ENCODE measurements at places on chromosomes 6 and 20. TPM values are rescaled to one million over a fixed set of nuclear protein-coding genes. Genes with fewer than 3 reads are reported as not detected.

DNA sequence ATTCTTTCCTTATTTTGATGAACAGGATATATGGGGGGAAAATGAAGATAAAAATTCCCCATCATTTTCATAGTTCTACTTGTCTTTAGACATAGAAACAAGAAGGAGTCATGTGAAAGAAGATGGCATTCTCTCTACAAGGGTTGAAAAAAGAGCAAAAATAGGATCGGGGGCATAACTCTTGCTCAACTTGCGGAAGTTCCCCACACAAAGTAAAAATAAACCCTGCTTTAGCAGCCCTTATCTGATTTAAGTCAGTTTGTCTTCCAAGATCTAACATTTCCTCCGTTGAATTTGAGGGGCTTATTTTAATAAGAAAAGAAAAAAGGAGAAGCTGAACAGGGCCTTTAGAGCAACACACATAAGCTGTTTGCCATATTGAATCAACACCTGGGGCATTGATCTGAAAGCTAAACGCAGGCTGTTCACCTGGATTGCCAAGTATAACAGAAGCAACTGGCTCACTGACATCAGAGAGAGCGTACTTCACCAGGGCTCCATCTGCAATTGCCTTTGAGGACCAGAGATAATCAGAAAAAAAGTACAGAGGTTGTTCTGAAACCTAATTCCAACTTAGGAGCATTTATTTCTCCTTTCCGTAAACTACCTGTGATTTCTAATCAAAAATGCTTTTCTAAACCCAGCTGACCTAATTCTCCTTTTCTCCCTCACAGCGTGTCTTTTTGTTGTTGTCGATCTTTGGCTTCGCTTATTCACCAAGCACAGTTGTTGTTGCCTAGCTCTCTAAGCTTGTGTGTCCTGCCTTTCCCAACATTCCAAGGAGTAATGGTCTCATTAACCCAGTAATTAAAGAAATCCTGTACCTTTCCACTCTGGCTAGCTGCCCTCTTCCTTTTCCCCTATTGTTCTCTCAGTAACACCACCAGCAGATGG is 568.0 kb downstream of the KIF16B start:
- no peaks in the 10 kb centered on the region for H3K36me3 ChIP-seq
- no peak for DNase-seq
- no peaks in the 10 kb centered on the region for H3K4me1 ChIP-seq
- no peak overlapping the region for H3K27ac ChIP-seq

GRCh38 chr20:59322585-59323454 is 22.4 kb downstream of the EDN3 start:
- no peak overlapping the region for H3K27ac ChIP-seq
- H3K36me3 ChIP-seq: no peaks in the 10 kb centered on the region
- H3K4me1 ChIP-seq: peaks cover 9% of the 10 kb centered on the region

- H3K27ac ChIP-seq: no peak overlapping the region
- no peak overlapping the region for H3K4me3 ChIP-seq
- H3K36me3 ChIP-seq: no peaks in the 10 kb centered on the region
These were observed 5.3 kb downstream of the RIPOR2 start for GRCh38 chr6:24930431-24930871.

DNA sequence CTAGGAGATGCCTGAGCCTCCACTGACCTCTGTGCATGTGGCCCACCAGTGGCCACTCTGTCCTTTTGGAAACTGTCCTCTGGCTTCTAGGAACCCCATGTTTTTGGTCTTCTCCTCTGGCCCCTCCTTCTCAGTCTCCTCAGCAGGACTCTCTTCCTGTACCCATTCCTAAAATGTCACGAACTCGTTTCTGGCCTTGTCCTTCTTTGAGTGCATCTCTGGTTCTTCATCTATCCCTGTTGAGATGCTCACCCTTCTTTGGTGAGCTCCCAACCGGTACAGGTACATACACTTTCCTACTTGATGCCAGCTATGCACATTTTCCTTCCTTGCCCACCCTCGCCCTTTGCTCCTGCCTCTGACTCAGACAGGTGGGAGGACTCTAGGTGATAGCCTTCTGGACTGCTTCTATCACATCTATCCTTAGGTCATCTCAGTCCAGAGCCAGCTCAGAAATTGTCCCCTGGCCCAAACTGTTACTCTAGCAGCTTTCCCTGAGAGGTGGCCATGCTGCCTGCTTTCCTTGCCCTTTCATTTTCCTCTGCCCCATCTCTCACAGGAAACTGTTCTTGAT is 14.8 kb upstream of the NNAT start:
- H3K36me3 ChIP-seq: no peaks in the 10 kb centered on the region
- no peak for DNase-seq
- no peaks in the 10 kb centered on the region for H3K4me1 ChIP-seq

DNA sequence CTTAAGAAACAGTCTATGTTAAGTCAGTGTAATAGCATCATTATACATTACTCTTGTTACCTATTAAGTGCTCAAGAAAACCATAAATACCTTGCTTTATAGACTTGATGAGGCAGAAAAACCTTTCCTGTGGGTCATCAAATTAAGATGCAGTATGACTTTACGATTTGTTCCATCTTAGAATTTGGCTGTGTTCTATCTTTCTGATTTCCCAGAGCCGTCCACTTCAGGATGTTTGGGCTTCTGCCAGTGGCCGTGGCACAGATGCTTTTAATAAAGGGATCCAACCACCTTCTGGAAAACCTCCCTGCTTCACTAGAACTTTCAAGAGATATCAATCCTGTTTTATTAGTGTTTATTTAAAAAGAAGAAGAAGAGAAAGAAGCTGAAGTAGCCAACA is 71.2 kb downstream of the PDE7B start:
- H3K36me3 ChIP-seq: no peaks in the 10 kb centered on the region
- H3K4me1 ChIP-seq: no peaks in the 10 kb centered on the region
- H3K27ac ChIP-seq: peak overlapping the region; percentile 16
- no peaks in the 10 kb centered on the region for H3K27me3 ChIP-seq

GRCh38 chr6:37456816-37457560 is 24.0 kb downstream of the CMTR1 start:
- H3K4me3 ChIP-seq: no peak overlapping the region
- H3K4me1 ChIP-seq: no peaks in the 10 kb centered on the region
- no peaks in the 10 kb centered on the region for H3K27me3 ChIP-seq
- H3K36me3 ChIP-seq: peaks cover 48% of the 10 kb centered on the region

Gene DCDC2
- total RNA-seq: 9.8 TPM

Gene PRDM13
- not detected for total RNA-seq

DNA sequence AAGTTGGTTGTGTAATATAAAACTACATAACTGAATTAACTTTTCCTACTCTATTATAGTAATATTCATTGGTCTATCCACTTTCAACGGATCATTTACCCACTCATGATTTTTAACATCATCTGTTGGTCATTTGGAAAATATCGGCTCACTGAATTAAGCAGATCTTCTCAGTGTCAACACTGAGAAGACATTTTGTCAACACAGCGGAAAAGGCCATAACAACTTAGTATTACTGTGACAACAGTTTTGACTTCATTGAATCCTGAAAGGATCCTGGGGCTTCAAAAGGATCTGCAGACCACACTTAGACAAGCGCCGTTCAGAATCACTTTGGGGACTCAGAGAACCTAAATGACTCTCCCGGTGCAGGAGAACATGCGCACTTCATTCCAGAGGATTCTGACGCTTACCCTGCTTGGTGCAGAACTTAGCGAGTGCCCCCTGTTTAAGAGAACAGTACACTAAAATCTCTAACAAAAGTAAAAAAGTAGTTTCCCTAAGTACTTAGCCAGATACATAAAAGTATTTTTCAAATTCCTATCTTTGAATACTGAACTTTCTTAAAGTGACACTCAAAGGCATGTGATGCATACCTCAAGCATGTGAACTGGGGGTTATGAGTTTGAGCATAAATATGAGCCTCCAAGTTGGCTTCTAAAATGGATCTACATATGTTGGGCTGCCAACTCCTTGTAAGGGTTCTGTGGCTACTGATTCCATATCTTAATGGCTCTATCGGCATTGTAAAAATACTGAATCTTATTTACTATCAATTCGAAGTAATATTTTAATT is 4.0 kb downstream of the ZBTB2 start:
- H3K36me3 ChIP-seq: peaks cover 4% of the 10 kb centered on the region
- no peaks in the 10 kb centered on the region for H3K27me3 ChIP-seq
- no peak overlapping the region for H3K4me3 ChIP-seq
- H3K27ac ChIP-seq: no peak overlapping the region
- no peak for DNase-seq
- H3K4me1 ChIP-seq: peaks cover 4% of the 10 kb centered on the region

DNA sequence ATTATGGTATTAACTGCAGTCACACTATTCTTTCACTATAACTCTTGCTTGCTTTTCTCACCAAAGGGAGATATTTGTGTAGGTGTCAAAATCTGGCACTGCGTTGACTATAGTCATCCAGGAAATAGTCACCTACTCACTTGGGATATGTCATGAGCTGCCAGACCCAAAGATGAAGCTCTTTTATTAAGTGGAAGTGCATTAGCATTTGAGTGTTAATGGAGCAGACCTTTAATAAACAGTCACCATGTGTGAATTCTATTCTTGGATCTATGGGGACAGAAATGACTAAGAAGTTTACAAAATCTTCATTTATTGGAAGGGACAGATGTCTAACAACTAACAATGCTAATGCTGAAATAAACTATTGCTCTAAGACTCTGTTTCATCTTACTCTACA is 130.1 kb upstream of the NEDD9 start:
- no peaks in the 10 kb centered on the region for H3K36me3 ChIP-seq
- no peak overlapping the region for H3K4me3 ChIP-seq
- no peak for DNase-seq
- peaks cover 11% of the 10 kb centered on the region for H3K4me1 ChIP-seq
- H3K27me3 ChIP-seq: no peaks in the 10 kb centered on the region

Gene DNAH8
- 0.37 TPM for total RNA-seq

Gene POPDC3
- total RNA-seq: 1.1 TPM

Gene KHDC1L
- total RNA-seq: not detected

Gene HLA-DPA1
- 321 TPM for total RNA-seq

- H3K4me3 ChIP-seq: no peak overlapping the region
- H3K27me3 ChIP-seq: peaks cover 8% of the 10 kb centered on the region
- H3K36me3 ChIP-seq: no peaks in the 10 kb centered on the region
- peaks cover 25% of the 10 kb centered on the region for H3K4me1 ChIP-seq
- no peak overlapping the region for H3K27ac ChIP-seq
These were observed 195.4 kb downstream of the SMOC2 start for GRCh38 chr6:168636147-168637004.

DNA sequence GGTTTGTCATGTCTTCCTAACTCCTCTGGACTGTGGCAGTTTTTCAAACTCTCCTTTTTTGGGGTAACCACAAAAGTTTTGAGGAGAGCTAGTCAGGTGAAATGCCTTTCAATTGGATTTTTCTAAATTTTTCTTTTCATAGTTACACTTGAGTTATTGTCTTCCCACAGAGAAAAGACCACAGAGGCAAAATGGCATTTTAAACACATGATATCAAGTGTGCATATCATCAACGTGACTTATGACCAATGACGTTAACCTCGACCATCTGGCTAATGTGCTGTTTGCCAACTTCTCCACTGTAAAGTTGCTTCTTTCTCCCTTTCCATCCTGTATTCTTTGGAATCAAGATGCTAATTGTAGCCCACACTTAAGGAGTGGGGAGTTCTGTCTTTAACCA is 41.3 kb upstream of the SNAP25 start:
- no peak overlapping the region for H3K27ac ChIP-seq
- no peaks in the 10 kb centered on the region for H3K36me3 ChIP-seq
- peaks cover 2% of the 10 kb centered on the region for H3K27me3 ChIP-seq
- DNase-seq: no peak

- no peaks in the 10 kb centered on the region for H3K36me3 ChIP-seq
- peaks cover 27% of the 10 kb centered on the region for H3K27me3 ChIP-seq
- no peak overlapping the region for H3K4me3 ChIP-seq
- H3K4me1 ChIP-seq: peaks cover 6% of the 10 kb centered on the region
These were observed 265.2 kb downstream of the TAF4 start for GRCh38 chr20:61800359-61801064.

All from lung (tissue), 17 donors.